Tongue (tissue), 3 donors: ENCODE measurements at places on chromosomes 2 and 18. TPM values are rescaled to one million over a fixed set of nuclear protein-coding genes. Genes with fewer than 3 reads are reported as not detected.

Gene CABYR
- total RNA-seq = 0.41 TPM

Gene DNAH6
- 0.51 TPM for total RNA-seq

Gene SNRPD1
- total RNA-seq = 11.5 TPM

DNA sequence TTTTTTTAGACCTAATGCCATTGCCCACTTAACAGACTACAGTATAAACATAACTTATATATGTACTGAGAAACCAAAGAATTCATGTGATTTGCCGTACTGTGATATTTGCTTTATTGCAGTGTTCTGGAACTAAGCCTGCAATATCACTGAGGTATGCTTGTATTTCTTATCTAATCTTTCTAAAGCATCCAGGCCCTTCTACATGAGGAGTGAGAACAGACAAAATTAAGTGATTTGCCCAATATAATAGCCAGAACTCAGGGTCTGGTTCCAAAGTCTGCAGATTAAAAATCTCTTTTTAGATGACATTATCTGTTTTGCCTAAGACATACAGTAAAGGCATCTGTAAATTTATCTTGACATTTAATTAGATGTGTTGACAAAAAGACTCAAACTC, 41.9 kb downstream of the BMPR2 start:
- no peak for DNase-seq

- DNase-seq = peak; percentile 66
Measured at GRCh38 chr18:75200605-75201280, 8.2 kb downstream of the PTGR3 start.

GRCh38 chr2:126288362-126288761, 367.6 kb upstream of the GYPC start:
- DNase-seq = no peak

Gene GDF7
- 0.82 TPM for total RNA-seq

- DNase-seq = peak; percentile 20
Measured at GRCh38 chr2:234172066-234172465, 121.6 kb downstream of the SPP2 start.

Gene MAPRE2
- 28.9 TPM for total RNA-seq

GRCh38 chr2:122660786-122661634, 905.6 kb downstream of the TSN start:
- peak; percentile 25 for DNase-seq

DNA sequence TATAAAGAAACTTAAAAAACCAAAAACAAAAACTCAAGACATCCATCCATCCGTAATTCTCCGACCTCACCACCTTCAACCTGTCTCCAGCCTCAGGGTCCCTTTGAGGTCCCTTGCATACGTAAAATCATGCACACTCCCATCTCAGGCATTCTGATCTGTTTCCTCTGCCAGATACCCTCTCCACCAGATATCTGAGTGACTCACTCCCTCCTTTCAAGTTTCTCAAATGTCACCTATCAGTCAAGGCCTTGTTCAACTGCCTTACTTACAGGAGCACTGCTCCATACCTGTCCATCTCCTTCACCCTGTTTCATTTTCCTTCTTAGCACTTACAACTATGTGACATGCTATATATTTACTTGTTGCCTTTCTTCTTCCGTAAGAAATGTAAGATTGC, 369.3 kb downstream of the NBAS start:
- DNase-seq = no peak

DNA sequence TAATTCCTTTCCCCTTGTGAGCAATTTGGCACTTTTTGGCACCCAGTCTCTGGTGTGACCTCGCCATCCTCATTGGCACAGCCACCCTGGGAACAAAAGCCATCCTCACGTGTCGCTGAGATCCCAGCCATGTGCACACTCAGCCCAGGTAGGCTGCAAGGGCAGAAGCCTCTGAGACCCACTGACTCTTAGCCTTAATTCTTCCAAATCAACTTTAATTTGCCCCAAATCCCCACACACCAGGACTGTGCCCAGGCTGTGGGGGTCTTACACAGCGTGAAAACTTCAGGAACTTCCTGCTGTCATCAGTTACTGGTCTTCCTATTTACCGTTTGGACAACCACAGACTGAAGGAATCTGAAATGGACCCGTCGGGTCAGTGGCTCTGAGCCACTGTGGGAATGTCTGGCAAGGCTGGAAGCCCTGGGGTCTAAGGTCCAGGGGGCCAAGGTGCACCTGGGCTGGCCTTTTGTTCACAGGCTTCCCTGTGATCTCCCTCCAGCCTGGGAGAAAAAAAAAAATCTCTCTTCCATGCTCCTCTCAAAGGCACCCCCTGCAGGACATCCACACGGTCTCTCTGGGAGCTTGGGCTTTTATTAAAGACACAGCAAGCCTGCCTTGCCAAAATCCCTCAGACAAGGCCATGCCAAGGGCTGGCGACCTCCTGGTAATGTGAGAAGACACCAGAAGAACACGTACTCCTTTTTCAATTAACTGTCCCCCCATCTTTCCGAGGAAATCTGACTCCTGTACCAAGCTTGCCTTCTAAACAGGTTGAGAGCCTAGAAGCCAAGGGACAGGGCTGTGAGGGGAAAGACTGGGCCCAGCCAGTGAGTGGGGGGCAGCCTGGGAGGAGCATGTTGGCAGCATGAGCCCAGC, 42.1 kb upstream of the LAPTM4A start:
- peak; percentile 88 for DNase-seq

DNA sequence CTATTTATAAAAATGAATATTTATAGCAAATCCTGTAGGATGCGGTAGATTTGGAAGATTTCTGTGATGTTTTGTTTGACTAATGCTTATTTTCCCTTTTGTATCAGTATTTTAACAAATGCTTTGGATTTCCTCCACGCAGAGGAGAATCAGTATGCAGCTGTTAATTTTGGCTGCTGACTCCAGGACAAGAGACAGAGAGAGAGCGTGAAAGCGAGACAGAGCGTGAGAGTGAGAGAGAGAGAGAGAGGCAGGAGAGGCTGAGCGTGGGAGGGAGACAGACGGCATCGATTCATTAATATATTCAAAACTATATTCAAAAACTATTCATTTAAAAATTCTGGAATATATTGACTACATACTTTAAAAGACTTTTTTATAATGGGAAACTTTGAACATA, 62.5 kb downstream of the RRM2 start:
- DNase-seq = peak; percentile 88

GRCh38 chr2:1557467-1557820, 144.2 kb downstream of the TPO start:
- no peak for DNase-seq

GRCh38 chr2:9941996-9942390, 9.5 kb upstream of the GRHL1 start:
- no peak for DNase-seq

GRCh38 chr2:182949572-182950189, 83.2 kb upstream of the FRZB start:
- no peak for DNase-seq

DNA sequence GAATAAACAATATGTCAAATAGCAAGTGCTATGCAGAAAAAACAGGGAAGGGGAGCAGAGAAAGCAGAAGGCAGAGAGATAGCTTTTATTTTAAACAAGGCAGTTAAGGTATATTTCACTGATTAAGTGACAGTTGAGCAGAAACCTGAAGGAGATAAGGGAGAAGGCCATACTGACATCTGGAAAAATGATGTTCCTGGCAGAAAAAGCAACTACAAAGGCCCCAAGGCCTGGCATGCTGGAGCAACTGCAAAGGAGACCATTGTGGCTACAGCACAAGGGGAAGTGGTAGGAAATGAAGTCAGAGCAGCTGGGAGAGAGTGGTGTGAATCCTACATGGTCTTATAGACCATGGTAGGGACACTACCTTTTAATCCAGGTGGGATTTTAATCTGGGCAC, 8.9 kb upstream of the PCBP1 start:
- no peak for DNase-seq

GRCh38 chr2:58202404-58202803, 38.7 kb downstream of the FANCL start:
- DNase-seq = no peak

DNA sequence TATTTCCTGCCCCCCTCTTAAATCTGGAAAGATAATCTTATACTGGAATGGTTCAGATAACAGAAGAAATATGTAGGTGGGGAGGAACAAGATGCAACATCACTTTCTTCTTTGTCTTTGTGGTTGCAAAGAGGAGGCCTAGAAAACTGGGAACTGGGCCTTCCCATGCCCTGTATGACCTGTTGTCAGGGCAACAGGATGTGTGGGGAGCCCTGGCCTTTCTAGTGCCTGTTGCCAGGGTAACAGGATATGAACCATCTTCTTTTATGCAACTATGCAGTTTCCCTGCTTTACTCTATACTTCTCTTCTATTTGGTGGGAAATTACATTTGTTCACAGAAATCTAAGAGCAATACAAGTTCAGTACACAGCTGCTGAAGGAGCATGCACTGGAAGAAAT, 79.8 kb upstream of the PDE1A start:
- no peak for DNase-seq

- DNase-seq = no peak
Measured at GRCh38 chr18:36299015-36299414, 1.5 kb downstream of the FHOD3 start.

DNA sequence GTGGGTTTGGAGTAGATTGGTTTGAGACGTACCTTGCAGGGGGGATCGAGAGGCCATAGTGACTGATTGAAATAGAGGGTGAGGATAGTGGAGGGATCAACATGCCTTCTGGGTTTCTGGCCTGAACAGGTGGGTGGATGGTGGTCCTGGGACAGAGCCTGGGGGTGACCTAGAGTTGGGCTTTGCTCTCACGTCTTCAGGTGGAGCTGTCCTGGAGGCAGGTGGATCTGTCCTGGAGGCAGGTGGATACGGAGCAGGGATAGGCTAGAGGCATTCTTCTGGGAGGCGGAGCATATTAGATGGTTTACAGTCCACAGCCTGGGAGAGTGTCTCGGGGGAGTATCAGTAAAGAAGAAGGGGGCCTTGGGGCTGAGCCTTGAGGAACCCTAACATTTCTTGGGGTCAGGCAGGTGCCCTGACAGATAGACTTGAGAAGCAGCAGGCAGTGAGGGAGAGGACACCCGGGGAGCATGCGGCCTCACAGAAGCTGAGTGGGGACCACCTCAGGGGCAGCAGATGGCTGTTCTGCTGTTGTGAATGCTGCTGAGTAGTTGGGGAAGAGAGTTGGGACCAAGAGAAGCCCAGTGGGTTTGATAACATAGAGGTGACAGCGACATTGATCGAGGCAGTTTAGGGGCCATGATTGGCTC, 1.6 kb downstream of the CAPN10 start:
- DNase-seq = no peak

Gene PMAIP1
- total RNA-seq = 15.7 TPM

DNA sequence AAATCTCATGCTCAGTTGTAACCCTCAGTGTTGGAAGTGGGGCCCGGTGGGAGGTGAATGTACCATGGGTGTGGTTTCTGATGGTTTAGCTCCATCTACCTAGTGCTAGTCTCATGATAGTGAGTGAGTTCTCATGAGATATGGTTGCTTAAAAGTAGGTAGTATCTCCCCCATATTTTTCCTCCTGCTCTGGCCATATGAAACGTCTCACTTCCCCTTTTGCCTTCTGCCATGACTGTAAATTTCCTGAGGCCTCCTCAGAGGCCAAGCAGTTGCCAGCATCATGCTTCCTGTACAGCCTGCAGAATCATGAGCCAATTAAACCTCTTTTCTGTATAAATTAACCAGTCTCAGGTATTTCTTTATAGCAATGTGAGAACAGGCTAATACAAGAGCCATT, 62.8 kb upstream of the RNF152 start:
- no peak for DNase-seq

DNA sequence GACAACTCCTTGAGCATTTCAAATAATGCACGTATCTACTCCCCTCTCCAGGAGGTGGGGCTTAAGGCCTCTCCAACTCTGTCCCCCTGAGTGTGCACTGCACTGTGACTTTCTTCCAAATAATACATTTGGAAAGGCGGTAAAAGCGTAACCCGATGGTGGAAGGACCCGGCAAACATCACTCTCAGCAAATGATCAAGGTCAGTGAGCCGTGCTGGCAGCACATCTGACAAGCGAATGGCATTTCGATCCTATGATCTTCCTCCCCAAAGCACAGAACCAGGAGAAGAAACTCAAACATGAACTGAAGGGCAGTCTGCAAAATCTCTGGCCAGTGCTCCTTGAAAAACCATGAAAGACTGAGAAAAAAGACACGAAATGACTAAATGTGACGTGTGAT, 208.7 kb downstream of the TWIST2 start:
- no peak for DNase-seq

Gene UGT1A5
- total RNA-seq = 0.51 TPM

Gene IL37
- not detected for total RNA-seq

- DNase-seq = no peak
Measured at GRCh38 chr18:9196568-9196967, 60.0 kb downstream of the ANKRD12 start.

DNA sequence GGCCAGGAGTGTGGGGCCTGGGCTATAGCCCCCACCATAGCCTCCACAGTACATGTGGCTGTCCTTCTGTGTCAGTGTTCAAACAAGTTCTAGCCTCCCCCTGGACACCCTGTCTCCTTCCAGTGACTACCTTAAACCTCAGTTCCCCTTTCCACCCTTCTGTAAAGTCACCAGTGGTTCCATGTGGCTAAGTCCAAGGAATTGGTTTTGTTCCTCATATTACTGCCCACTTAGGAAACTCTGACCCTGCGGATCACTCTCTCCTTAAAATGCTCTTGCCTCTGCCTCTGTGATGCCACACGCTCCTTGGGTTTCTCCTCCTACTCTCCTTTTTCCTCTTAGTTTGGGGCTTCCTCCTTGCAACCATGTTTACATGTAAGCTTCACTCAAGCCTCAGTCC, 27.8 kb upstream of the REL start:
- no peak for DNase-seq

Gene CELF4
- 0.51 TPM for total RNA-seq

DNA sequence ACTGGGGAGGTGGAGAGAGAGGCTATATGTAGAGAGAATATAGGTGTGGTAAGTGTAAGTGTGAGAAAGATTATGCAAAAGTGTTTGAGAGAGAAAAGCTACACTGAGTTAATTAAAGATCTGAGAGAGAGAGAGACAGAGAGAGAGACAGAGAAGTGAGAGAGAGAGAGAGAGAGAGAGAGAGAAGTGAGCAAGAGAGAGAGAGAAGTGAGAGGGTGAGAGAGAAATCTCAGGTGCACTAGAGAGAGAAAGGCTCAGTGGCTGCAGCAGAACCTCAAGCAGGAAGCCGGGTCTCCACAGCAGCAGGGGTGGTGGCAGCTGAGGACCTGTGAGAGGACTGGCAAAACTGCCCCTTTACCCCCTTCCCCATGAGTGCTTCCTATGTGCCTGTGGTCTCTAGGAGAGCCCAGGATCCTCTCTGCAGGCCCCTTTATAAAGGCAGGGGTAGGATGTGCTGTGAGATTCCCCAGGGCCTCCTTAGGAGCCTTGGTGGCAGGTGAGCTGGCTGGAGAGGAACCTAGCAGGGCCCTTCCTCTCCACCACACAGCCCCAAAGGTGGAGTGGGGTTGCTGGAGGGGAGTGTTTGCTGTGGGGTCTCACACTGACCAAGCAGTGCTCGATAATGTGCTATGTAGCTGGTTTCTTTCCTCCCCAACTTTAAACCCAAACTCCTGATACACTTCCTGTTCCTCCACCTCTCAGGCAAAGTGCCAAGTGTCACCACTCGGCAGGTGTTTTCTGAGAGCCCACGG, 52.6 kb downstream of the SLC4A5 start:
- no peak for DNase-seq

Gene CD28
- total RNA-seq = 2.4 TPM
